GM18507 (cell line): ENCODE measurements at places on chromosomes 6 and 20.

DNA sequence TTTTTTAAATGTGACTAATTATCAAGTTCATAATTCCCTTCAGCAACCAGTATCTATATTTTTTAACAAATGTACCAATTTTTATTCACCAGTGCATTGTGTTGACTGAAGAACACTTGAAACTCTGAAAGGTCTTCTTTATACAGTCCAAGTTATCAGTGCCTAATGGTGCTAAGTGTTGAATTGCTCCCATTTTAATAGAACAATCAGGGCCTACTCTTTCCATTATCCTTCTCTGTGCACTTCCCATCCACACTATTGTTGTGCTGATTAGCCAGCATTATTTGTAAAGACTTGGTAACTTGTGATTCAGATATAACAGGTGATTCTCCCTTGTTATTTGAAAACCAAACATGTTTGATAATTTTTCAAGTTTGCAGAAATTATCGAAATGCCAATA is 1209.7 kb upstream of the MAP3K7 start:
- DNase-seq, result no peak

- DNase-seq, result no peak
Measured at GRCh38 chr6:82701341-82701740, 337.7 kb downstream of the TPBG start.

GRCh38 chr6:136658711-136659110 is 108.5 kb upstream of the MAP7 start:
- no peak for DNase-seq

DNA sequence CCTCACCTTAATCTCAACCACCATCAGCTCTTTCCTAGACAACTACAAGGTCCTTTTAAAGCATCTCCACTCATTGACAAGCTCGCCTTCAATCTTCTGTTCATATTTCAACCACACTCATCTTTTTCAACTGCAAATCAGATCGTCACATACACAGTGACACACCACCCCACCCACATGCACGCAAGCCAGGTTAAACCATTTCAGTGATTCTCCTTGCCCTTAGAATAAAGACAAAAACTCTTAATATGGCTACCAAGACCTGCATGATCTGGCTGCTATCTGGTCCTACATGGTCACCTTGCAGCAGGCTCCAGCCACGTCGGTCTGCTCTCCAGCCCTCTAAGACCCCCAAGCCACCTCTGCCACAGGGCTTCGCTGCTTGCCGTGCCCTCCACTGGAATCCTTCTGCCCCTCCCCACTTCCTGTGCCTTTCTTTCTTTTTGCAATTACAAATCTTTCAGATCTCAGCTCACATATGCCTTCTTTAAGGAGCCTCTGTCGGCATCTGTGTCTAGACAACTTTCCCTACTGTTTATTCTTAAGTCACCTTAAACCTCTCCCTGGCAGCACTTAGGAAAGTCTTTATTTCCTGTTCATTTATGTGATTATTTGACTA is 507.3 kb upstream of the ARID1B start:
- DNase-seq, result no peak

GRCh38 chr6:131212913-131213312 is 77.6 kb downstream of the AKAP7 start:
- DNase-seq, result no peak

GRCh38 chr6:42969934-42970333 is 9.0 kb downstream of the PEX6 start:
- DNase-seq, result no peak

- no peak for DNase-seq
Measured at GRCh38 chr20:21516861-21517565, 3.1 kb upstream of the NKX2-2 start.

DNA sequence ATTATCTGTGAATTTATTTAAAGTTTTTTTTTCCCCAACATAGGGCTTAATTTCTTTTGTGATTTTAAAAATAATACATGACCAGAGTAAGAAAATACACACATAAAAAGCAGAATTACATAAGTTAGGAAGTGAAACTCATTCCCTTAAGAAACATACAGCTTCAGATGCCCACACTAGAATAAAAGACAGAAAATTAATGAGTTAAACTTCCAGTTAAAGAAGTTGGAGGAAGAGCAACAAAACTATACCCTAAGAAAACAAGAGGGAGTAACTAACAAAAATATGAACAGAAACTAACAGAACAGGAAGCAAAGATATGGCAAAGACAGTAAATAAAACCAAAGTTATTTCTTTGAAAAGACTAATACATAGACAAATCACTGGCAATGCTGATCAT is 107.6 kb upstream of the CEP85L start:
- no peak for DNase-seq

GRCh38 chr6:17905611-17906592 is 81.5 kb downstream of the KIF13A start:
- DNase-seq, result no peak

GRCh38 chr6:160996131-160996601 is 4.6 kb downstream of the MAP3K4 start:
- no peak for DNase-seq

- no peak for DNase-seq
Measured at GRCh38 chr6:137638926-137639706, 144.9 kb upstream of the OLIG3 start.

GRCh38 chr20:11229772-11230171 is 556.0 kb upstream of the JAG1 start:
- no peak for DNase-seq

GRCh38 chr20:37333848-37334318 is 12.1 kb upstream of the SRC start:
- DNase-seq, result no peak

DNA sequence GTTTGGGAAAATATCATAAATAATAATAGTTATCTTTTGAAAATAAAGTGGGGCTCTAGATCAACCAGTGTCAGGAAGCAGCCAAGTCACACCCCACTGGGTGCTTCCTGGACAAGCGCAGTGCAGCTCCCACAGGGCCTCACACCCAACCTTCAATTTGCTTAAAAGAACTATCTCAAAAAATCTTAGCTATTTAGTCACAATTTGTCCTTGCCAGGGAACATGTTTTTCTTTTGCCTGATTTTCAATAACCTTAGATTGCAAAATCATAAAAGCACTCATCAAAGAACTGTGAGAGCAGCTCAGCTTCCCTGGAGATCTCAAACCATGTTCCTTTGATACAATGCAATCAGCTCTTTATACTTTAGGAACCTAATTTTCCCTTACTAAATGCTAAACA is 1.6 kb upstream of the NCOA7 start:
- no peak for DNase-seq

DNA sequence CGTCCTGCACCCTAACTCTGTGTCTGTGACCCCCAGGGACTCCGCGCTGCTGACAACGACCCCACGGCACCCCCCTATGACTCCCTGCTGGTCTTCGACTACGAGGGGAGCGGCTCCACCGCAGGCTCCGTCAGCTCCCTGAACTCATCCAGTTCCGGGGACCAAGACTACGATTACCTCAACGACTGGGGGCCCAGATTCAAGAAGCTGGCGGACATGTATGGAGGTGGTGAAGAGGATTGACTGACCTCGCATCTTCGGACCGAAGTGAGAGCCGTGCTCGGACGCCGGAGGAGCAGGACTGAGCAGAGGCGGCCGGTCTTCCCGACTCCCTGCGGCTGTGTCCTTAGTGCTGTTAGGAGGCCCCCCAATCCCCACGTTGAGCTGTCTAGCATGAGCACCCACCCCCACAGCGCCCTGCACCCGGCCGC is 129.0 kb downstream of the TAF4 start:
- no peak for DNase-seq

DNA sequence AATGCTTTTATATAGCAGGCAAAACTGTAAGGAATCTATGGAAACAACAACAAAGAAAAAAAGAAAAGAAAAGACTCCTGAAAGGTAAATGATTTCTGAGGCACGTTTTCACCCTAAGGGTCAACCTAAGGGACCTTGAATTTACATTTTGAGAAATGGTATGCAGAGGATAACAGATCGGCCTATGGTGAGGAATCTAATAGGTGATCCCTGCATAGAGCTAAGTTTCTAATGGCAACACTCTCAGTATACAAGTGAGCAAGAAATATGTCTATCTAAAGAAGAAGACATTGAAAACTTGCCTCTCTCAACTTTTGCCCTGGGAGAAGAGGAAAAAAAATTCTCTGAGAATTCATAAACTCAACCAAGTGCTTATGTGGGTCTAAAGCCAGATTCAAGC is 18.9 kb upstream of the AKAP7 start:
- no peak for DNase-seq

GRCh38 chr6:80333342-80333741 is 226.9 kb downstream of the BCKDHB start:
- no peak for DNase-seq
